ENCODE measurements at places on chromosomes 4 and X. TPM values are rescaled to one million over a fixed set of nuclear protein-coding genes. Genes with fewer than 3 reads are reported as not detected.
A peak's percentile ranks its signal among the peaks of the same experiment; 100 is the strongest.

GRCh38 chr4:140754918-140755773 lies 1.0 kb downstream of the TBC1D9 start:
- DNase-seq: no peak

DNA sequence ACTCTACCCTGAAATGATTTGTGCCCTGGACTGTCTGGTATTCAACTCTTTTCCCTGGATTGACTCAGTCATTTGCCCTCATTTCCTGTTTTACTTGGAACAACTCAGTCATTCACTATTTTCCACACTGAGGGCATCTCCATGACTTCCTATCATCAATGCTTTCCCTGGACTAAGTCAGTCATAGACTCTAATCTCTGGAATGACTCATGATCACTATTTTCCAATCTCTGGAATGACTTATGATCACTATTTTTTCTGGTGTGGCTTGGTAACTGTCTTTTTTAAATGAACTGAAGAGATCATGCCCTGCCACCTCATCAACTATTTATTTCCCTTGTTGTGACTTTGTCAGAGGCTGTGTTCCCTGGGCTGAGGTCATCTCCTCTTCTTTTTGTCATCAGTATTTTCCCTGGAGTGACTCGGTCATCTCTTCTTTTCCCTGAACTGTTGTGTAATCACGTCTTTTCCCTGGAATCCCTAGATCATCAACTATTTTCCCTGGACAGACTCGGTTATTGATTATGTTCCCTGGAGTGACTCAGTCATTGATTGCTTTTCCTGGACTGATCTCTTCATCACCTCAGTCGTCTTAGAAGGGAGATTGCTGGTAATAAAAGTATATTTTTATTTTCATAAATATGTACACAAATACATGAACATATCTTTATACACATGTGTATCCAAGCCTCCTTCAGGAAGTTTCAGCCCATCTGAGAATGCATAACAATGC lies 327.1 kb upstream of the VCX start:
- DNase-seq: no peak

- peak; percentile 27 for DNase-seq
These were observed 135.0 kb upstream of the TENT5D start for GRCh38 chrX:80285131-80285773.

DNA sequence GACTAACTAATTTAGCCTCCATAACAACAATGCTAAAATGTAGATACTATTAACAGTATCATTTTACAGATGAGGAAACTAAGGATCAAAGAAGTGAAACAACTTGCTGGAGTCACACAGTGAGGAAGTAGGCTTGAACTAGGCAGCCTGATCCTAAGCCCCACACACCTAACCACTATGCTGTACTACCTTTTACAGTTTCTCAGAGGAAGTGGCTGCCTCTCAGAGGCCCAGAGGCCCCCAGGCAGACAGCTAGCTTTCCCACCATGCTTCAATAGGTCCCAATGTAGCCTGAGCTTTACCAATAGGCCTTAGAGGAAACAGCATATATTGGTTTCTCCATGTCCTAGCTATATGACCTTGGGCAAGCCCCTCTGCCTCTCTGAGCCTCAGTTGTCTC lies 69.4 kb upstream of the PJA1 start:
- DNase-seq: no peak

- DNase-seq: peak; percentile 40
These were observed 86.3 kb downstream of the CLCN4 start for GRCh38 chrX:10243106-10243505.

GRCh38 chrX:41802958-41803357 lies 79.0 kb downstream of the GPR82 start:
- DNase-seq: no peak

DNA sequence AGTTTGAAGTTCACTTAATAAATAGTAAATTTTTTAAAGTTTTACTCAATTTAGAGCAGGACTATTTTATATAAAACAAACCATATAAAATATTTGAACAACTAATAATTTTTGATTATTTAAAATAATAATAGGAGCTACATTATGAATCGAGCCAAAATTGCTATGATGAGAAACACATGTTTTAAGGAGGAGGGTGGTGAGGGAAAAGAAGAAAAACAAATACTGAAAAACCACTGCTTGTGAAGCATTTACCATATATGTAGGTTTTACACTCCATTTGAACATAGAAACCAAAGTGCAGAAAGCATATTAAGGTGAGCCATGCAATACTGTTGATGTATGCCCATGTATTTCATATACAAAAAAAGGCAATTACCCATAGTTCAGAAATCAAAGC lies 448.9 kb downstream of the FSTL5 start:
- peak; percentile 8 for DNase-seq

DNA sequence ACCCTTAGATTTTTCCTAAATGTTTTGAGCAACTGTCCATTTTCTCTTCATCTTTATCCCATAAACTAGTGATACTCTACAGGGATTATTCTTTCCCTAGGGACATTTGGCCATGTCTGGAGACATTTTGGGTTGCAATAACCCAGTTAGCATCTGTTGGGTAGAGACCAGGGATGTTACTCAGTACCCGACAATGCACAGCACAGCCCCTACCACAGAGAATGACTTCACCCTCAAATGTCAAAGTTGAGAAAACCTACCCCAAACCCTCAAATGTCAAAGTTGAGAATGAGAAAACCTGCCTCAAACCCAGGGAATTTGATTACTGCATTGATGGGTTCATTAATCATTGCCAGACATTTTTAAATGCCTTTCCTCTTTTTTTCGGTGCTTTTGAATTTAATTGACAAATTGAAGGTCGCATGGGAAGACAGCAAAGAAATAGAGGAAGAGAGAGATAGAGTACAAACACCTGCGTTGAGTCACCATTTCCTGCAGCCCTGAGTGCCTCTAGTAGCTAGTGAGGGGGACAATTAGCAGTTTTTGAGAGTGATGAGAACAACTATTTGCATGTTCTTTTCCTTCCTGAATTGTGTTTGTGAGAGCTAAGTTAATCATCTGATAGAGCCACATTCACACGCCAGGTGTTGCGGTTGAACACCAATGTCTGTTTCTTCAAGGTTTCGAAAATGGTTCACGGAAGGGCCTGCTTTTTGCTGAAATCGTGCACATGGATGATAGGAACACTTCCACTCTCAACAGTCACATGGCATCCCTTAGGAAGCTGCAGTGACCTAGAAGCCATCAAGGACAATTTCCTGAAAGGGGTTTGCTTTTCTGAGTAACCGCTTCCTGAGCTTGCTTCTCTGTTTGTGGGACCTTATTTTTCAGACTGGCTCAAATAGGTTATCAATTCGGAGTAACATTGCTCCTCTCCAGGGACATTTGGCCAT lies 203.9 kb upstream of the VCX3A start:
- DNase-seq: no peak

- DNase-seq: no peak
These were observed 655.2 kb downstream of the FAM133A start for GRCh38 chrX:94329182-94329581.

DNA sequence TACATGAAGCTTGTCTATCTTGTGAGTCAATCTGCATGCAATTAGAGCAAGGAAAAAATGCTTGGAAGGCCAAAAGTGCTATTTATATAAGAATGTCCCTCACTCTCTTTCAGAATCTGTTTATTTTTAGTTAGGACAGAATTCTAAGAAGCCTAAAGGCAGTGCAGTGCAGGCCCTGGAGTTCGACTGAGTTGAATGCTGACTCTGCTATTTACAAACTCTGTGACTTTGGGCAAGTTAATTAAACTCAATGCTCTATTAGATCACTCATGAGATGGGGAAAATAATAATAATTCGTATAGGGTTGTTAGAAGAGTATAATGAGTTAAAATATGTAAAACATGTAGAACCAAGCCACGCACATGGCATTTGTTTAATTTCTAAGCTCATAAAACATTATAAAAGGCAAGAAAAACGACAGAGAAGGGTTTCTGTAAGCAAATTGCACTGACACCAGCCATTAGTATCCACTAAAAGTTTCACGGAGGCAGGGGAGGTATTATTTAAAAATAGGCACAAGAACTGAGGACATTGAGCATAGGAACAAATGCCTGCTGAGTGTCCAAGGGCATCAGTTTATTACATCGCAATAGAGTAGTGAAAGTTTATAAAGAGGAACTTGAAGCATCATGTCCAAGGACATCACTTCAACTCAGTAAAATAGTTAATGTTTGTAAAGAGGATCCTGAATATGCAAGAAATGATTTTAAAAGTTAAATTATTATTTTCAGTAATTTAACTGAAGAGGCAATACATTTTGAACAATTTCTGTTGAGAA lies 115.0 kb upstream of the INPP4B start:
- no peak for DNase-seq

- DNase-seq: no peak
These were observed 532.1 kb downstream of the GBA3 start for GRCh38 chr4:23224684-23225420.

Gene CCSER1
- polyA plus RNA-seq: 0.61 TPM

DNA sequence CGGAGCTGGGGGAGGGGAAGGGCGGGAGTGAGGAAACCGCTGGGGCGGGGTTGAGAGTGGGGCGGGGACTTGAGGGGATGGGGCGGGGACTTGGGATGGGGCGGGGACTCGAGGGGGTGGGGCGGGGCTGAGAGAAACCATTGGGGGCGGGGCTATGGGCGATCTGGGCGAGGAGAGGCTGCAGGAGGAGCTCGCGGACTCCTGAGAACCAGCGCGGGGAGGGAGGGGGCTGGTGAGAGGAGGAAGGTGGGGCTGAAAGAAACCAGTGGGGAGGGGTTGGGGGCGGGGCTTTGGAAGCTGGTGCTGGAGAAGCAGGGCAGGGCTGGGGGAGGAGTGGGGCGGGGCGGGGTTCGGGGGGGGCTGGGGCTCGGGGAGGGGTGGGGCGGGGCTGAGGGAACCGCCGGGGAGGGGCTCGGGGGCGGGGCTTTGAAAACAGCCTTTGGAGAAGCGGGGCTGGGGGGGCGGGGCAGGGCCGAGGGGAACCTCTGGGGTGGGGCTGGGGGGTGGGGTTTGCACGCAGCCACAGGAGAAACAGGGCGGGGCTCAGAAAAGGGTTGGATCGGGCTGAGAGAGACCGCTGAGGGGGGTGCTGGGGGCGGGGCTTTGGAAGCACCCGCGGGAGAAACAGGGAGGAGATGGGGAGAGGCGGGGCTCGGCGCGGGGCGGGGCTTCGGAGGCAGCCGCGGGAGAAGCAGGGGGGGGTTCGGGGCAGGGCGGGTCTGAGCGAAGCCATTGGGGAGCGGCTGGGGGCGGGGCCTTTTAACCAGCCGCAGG lies 777 bp upstream of the EOLA2 start:
- DNase-seq: peak; percentile 96

- DNase-seq: no peak
These were observed 120.0 kb downstream of the SCLT1 start for GRCh38 chr4:128973384-128973783.

Gene SLIT2
- 6.6 TPM for polyA plus RNA-seq

- DNase-seq: no peak
These were observed 7.3 kb upstream of the CLDN2 start for GRCh38 chrX:106912864-106913263.

Gene XAGE1B
- polyA plus RNA-seq: 4.3 TPM

- no peak for DNase-seq
These were observed 43.3 kb upstream of the MTNR1A start for GRCh38 chr4:186598686-186599085.

Gene ATP2B3
- polyA plus RNA-seq: not detected

- DNase-seq: no peak
These were observed 116.2 kb downstream of the GATB start for GRCh38 chr4:151644622-151645021.

DNA sequence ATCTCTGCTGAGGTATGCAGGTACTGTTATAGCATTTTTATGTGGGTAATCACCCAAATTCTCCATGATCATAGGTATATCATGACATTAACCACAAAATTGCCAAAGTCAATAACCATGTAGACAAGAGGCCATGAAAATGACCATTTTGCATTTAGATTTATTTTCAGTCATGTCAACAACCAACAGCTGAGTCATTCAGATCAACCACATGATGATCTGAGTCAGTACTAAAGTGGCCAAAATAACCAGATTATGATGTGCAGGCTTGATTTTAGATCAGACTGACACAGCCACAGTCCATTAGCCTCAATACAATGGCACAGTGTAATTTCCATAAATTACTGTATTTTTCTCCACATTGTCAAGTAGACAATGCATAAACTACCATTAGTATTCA lies 240.5 kb downstream of the GRIA3 start:
- no peak for DNase-seq

Gene SPCS3
- polyA plus RNA-seq: 39.4 TPM

GRCh38 chr4:73259571-73260090 lies 1.0 kb upstream of the ANKRD17 start:
- DNase-seq: no peak

Gene STATH
- polyA plus RNA-seq: not detected

- no peak for DNase-seq
These were observed 216.6 kb downstream of the KDR start for GRCh38 chr4:54908763-54909162.

- DNase-seq: no peak
These were observed 32.8 kb downstream of the ELOVL6 start for GRCh38 chr4:110165382-110166286.

DNA sequence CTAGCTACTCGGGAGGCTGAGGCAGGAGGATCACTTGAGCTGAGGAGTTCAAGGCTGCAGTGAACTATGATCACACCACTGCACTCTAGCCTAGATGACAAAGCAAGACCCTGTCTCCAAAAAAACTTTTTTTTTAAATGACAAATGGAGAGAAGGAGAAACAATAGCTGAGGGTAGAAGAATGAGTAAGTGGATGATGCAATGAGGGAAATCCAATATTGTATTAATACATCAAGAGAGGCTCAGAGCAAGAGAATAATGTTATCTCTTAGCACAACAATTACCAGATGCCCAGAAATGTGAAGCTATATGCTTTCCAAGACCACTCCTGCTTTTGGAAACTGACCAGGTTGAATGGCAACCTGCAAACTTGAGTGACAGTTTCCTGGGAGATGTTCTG lies 19.9 kb upstream of the GPR173 start:
- DNase-seq: no peak

Gene PLP1
- 0.06 TPM for polyA plus RNA-seq

Gene ZNF157
- 0.10 TPM for polyA plus RNA-seq

Gene PRSS48
- not detected for polyA plus RNA-seq

Gene LIMCH1
- polyA plus RNA-seq: 43.4 TPM
